ENCODE measurements at places on chromosomes 12 and 14. TPM values are rescaled to one million over a fixed set of nuclear protein-coding genes. Genes with fewer than 3 reads are reported as not detected.
A peak's percentile ranks its signal among the peaks of the same experiment; 100 is the strongest.

DNA sequence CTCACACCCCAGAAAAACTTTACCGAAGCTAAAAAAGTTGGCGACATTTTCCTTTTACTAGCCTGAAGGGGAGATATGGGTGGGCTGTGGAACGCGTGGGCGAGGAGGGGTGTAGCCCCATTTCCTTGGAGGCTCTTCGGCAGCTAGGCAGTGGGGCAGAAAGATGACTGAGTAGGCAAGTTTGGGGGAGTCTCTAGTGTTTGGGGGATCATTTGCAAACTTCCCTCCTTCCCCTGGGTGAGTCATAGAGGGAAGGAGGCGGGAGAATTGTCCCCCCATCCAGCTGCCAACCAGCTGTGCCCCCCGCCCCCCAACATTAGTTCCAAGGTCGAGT, 2.3 kb downstream of the GLI1 start:
- DNase-seq: peak; percentile 34

GRCh38 chr14:69247676-69248440, 12.1 kb upstream of the GALNT16 start:
- DNase-seq: no peak

- DNase-seq: peak; percentile 89
Observed at GRCh38 chr12:6872073-6873048, 742 bp downstream of the SPSB2 start.

GRCh38 chr12:87812030-87812429, 217.2 kb downstream of the C12orf50 start:
- DNase-seq: no peak

DNA sequence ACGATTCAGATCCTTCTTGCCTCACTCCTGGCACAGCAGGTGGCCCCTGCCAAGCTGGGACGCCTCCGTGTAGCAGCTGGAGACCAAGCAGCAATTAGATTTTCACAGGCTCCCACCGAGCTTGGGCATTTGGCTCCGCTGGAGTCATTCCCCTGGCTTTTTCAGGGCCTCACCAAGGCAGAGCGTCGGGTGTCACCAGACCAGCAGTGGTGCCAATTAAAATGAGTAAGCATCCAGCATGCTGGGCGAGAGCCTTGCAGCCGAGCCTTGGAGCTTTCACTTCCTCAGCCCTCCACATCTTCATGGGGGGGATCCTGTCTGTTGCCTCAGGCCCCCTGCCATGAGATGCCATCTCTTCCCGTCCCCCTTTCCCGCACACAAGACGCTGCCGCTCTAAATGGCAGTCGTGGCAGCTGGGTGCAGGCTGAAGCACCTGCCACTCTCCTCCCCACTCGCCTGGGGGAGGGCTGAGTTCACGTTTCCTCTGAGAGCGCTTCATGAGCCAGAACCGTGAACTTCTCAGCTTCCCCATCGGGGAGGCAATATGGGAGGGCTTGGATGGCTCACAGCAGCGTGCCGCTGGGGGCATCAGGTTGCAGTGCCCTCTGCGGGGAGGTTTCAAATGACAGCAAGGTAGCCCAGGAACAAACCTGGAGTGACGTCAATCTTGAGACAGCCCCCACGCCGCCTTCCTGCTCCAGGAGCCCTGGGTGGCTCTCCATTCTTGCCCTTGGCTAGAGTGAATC, 11.7 kb downstream of the TPCN1 start:
- DNase-seq: peak; percentile 78

The MMP17 gene
- total RNA-seq: 0.32 TPM

The OR4K1 gene
- total RNA-seq: not detected

The CMA1 gene
- 0.25 TPM for total RNA-seq

DNA sequence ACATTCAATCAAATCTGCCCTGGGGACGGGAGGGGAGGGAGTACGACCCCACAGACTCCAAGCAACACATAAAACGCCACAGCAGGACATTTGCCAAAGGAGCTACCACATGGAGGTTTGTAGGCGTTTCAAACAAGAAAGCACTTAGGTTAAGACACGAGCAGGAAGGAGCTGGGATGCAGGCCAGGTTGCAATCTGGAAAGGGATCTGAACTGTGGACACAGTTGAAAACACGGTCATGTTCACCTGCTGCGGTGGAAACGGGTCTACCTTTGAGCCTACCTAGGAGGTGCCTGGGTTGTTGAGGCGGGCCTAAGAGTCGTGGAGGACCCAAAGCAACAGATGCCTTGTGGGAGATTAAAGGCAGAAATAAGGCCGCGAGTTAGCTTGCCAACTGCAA, 18.4 kb downstream of the PRKAB1 start:
- DNase-seq: no peak

DNA sequence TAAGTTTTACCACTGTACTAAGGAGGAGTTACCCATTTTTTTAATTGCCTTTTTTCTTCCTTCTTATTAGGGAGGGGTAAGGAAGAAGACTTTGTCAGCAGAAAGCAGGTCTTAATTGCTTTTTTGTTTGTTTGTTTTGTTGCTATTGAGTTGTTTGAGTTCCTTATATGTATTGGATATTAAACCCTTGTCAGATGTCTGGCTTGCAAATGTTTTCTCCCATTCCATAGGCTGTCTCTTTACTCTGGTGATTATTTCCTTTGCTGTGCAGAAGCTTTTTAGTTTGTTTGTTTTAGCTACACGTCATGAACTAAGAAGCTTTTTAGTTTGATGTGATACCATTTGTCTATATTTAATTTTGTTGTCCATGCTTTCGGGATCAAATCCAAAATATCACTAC, 13.3 kb downstream of the SPIC start:
- no peak for DNase-seq

The TMEM121 gene
- 16.7 TPM for total RNA-seq

The B3GNT4 gene
- 1.6 TPM for total RNA-seq

DNA sequence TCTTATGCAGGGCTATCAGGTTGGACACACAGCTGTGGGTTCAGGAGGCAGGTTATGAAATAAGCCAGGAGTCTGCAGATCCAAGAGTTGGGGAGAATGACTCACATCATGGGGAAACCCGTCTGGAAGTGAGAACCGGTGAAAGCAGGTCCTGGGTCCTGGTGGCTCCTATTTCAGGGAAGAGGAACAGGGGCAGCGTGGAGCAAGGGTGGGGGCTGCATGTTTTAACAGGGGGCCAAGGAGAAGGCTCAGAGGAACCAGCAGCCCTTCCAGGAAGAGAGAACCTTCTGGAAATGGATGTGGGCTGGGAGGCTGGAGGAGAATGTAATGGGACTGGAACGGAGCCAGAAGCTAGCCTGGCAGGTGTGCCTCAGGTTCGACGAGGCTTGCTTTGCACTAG, 7.8 kb upstream of the KRT74 start:
- DNase-seq: no peak

The HOXC6 gene
- not detected for total RNA-seq

DNA sequence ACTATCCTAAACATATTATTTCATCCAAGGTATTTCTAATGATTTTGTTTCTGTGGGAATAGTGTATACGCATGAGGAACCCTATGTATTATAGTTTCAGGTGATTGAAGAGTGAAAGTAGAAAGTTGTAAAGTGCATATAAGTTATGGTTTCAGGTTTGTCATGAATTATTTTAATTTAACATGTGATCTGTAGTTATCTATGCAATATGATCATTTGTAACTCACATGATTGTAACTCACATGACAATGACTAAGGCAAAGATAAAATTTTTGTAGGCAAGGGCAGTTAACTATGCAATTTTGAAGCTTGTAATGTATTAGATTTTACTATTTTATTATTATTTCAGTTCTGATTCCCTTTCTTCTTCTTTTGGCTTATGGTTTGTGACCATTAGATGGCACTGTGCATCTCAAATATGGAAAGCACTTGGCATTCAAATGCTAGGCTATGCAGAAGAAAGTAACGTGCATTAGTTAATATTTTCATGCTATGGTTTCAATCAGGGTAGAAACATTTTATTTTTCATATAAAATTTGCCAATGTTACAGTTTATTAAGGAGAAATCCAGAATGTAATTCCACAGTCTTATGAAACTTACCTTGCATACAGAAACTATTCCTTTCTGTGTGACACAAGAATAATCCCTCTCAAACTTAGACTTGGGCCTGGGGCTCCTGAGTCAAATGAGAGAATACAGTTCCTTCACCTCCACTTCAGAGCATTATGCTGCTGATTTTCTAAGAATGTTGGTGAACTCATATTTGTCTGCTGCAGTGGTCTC, 15.8 kb upstream of the TMEM30B start:
- DNase-seq: no peak

DNA sequence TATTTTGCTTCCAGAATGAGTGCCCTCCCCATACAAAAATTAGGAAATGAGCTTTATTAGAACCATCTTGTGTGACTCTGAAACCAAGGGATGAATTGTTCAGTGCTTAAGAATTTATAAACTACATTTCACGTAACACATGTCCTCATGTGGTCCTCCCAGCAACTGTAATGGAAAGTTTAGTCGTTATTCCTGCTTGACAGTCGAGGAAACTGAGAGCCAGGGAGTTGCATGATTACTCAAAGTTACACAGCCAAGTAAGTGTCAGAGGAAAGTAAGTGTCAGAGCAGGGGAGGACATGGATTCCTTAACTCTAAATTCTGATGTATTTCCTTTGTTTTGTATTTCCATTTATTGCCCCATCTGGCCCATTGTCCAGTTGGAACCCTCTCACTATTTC, 453.9 kb downstream of the FUT8 start:
- no peak for DNase-seq

GRCh38 chr14:105980224-105980623, 453.8 kb downstream of the TMEM121 start:
- no peak for DNase-seq

DNA sequence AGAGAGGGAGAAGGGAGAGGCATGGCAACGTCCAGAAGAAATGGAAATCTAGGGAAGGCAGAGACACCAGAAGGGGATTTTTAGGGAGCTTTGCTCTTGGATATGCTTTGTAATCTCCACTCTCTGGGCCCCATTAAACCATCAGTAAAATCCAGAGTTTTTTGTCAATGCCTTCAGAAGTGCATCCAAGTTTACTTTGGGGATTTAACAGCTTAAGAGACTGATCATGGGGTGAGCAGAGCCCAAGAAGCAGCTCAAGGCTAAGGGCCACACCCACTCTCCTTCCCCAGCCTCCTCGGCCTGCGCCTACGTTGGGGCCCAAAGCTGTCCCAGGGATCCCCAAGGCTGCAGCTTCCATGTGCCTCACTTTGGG, 37.4 kb upstream of the WSCD2 start:
- DNase-seq: no peak

The TTC9 gene
- 5.4 TPM for total RNA-seq

The P2RX2 gene
- total RNA-seq: not detected

DNA sequence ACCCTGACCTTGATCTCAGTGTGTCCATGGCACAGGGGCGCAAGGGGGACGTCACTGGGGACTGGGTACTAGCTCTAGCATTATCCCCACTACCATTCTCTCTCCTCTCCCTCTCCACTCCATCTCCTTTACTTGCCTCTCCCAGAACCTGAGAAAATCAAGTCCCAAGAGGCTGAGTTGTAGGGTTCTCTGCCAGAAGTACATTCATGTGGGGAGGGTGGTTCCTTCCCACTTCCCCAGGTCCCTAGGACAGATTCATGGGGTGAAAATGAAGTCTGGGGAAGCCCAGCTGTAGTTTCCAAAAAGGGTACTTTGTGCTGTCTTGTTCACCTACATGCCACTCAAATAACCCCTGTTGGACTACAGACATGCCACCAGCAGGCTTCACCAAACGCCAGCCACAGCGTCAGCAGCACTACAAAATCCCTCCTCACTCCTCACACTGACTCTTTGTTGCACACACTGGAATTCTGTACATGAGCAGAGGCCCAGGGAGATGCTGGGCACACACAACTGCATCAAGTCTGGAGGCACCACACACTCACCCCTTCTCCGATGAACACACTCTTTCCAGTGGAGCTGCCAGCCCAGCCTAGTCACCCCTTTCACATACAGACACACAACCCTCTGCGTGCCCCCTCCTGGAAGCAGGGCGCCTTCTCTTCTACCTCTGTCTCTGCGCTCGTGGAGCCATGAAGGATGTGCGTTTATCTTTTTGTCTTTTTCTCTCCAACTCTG, 6.9 kb downstream of the RARG start:
- no peak for DNase-seq

- peak; percentile 25 for DNase-seq
Observed at GRCh38 chr14:106848330-106849121, 1322.1 kb downstream of the TMEM121 start.

The KRT74 gene
- total RNA-seq: not detected

The OR6C76 gene
- not detected for total RNA-seq

DNA sequence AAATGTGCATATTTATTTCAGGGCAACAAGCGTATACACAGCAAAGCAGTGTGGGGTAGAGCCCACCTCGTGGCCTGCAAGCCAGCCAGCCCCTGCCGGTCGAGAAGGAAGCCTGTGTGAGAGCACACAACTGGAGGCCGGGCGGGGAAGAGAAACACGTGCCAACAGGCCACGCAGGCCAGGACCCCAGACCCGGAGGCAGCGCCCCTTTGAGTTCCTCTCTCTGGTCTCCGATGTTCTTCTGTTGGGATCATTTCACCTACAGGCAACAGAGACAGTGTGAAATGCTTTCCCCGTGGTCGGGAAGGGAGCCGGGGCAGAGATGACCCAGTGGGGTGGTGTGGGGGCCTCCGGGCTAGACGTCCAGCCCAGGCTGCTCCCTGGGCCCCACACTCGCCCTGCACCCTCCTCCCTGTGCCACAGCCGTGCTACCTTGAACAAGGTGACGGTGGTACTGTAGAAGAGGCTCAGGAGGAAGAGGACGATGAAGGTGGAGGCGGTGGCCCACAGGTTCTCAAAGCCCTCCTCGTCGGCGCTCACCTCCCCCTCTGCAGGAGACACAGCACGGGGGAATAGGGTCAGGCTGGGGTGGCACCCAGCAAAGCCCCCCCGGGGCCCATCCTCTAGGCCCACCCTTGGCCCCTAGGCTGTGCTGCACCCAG, 325.5 kb downstream of the TMEM121 start:
- no peak for DNase-seq

The SERPINA10 gene
- total RNA-seq: not detected

- no peak for DNase-seq
Observed at GRCh38 chr12:14880890-14881453, 4.7 kb downstream of the MGP start.

GRCh38 chr14:68342216-68342763, 450.6 kb downstream of the ZFP36L1 start:
- no peak for DNase-seq

DNA sequence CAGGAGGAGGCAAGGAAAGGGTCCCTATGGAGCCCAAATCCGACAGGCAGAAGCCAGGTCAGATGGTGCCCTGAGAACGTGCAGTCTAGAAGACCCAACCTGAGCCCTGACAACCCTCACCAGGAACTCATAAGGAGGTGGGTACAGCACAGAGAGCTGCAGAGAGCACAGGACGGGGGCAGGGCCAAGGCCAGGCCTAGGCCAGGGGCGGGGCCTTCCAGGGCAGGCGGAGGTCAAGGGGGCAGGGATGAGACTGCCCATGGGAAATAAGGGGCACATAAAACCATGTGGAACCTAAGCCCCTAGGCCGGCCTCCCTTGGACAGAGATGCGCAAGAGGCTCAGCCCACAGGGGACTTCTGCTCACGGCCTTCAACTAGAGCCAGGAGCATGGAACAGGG, 45.1 kb downstream of the SSH1 start:
- no peak for DNase-seq

DNA sequence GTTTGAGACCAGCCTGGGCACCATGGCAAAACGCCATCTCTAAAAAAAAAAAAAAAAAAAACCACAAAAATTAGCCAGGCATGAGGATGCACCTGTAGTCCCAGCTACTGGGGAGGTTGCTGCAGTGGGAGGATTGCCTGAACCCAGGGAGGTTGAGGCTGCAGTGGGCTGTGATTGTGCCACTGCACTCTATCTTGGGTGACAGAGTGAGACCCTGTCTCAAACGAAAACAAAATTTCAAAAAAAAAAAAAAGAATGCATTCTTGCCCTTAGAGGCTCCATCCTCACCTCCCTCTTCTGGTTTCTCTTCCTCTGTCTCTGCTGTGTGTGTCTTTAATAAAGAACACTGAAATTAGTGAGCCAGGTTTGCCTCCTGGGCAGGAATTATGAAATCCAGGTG, 107.8 kb downstream of the VCPKMT start:
- DNase-seq: no peak

The RIN3 gene
- total RNA-seq: 59.6 TPM

The KRT6C gene
- total RNA-seq: not detected
